K562 (cell line): ENCODE measurements at places on chromosomes 6 and 20.

- no peak for DNase-seq
These were observed 17.3 kb downstream of the PPP1R3G start for GRCh38 chr6:5102267-5102970.

DNA sequence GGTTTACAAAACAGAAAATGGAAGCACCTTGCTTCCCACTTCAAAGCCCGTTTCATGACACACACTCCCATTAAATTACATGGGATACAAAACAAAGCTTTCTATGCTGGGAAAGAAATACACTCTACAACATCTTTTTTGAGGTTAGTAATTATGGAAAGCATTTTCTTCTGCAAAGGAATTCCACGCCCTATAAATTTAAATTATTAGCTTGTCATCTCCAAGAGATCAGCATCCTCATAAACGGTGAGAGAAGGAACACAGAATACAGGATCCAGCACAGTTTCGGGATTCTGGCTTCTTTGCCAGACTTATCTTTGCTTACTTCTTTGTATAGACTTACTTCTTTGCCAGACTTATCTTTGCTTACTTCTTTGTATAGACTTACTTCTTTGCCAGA, 1.3 kb upstream of the SMPDL3A start:
- DNase-seq: no peak

- no peak for DNase-seq
These were observed 70.9 kb upstream of the NHSL1 start for GRCh38 chr6:138569970-138570724.

- DNase-seq: no peak
These were observed 291.2 kb downstream of the PHACTR1 start for GRCh38 chr6:13007744-13008143.

GRCh38 chr6:99467509-99468106, 42.5 kb upstream of the PNISR start:
- peak; percentile 27 for DNase-seq
